T-cell (primary cell): ENCODE measurements at places on chromosomes 12 and 14. TPM values are rescaled to one million over a fixed set of nuclear protein-coding genes. Genes with fewer than 3 reads are reported as not detected.

Gene RDH5
- 13.0 TPM for total RNA-seq

Gene IGF1
- not detected for total RNA-seq

Gene P2RX2
- not detected for total RNA-seq

Gene SLC5A8
- not detected for total RNA-seq

Gene GPX2
- total RNA-seq = 0.89 TPM

Gene SNRPF
- total RNA-seq = 28.3 TPM

Gene CIROP
- total RNA-seq = not detected

Gene HNF1A
- not detected for total RNA-seq

Gene DBX2
- not detected for total RNA-seq

Gene PMCH
- total RNA-seq = not detected

Gene FIGNL2
- 1.6 TPM for total RNA-seq

Gene PLBD1
- 0.57 TPM for total RNA-seq

Gene TPH2
- total RNA-seq = not detected

Gene TTLL5
- 22.2 TPM for total RNA-seq

Gene ACTR6
- 39.2 TPM for total RNA-seq

Gene DTX1
- total RNA-seq = 6.5 TPM

Gene PPM1H
- total RNA-seq = 0.32 TPM

Gene IRAK3
- total RNA-seq = 0.39 TPM

Gene MMP19
- not detected for total RNA-seq

Gene KRT80
- 0.12 TPM for total RNA-seq

Gene CISTR
- not detected for total RNA-seq

Gene CMA1
- not detected for total RNA-seq

Gene TOMM20L
- total RNA-seq = 0.73 TPM

Gene HVCN1
- total RNA-seq = 18.7 TPM

Gene NEUROD4
- total RNA-seq = not detected

Gene TAS2R46
- 1.4 TPM for total RNA-seq

Gene CCDC184
- 2.2 TPM for total RNA-seq

Gene AMDHD1
- total RNA-seq = 1.1 TPM

Gene TMPRSS12
- not detected for total RNA-seq

Gene TEAD4
- 0.32 TPM for total RNA-seq

Gene ANKRD33
- not detected for total RNA-seq

Gene CHFR
- 107 TPM for total RNA-seq

Gene NDRG2
- total RNA-seq = 28.0 TPM

Gene SLC10A1
- not detected for total RNA-seq

Gene FOXG1
- total RNA-seq = not detected

Gene KRT6C
- total RNA-seq = not detected

Gene ETFRF1
- 27.4 TPM for total RNA-seq

Gene CLEC14A
- not detected for total RNA-seq
